ENCODE measurements at places on chromosomes 6 and 20. TPM values are rescaled to one million over a fixed set of nuclear protein-coding genes. Genes with fewer than 3 reads are reported as not detected.

Gene ADGB
- total RNA-seq = not detected

Gene TENT5A
- total RNA-seq = 1.1 TPM

DNA sequence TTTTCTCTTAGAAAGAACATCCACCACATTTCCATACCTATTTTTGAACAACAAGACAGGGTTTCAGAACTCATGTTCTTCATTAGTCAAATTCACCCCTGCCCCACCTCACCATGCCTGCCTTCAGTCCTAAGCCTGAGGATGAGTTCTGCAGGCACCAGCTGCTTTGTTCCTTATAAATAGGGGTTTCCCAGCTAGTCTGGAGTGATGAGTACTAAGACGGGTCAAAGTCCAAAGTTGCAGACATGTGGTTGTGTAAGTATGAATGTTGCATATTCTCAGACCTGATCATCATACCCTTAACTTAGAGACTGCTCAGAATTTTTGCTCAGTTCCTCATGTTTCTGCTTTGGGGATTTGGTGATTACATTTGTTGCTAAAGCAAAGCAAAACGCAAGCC, 257.7 kb upstream of the CDYL start:
- H3K27me3 ChIP-seq = peaks cover 21% of the 10 kb centered on the region
- no peaks in the 10 kb centered on the region for H3K36me3 ChIP-seq
- no peak overlapping the region for H3K4me3 ChIP-seq

DNA sequence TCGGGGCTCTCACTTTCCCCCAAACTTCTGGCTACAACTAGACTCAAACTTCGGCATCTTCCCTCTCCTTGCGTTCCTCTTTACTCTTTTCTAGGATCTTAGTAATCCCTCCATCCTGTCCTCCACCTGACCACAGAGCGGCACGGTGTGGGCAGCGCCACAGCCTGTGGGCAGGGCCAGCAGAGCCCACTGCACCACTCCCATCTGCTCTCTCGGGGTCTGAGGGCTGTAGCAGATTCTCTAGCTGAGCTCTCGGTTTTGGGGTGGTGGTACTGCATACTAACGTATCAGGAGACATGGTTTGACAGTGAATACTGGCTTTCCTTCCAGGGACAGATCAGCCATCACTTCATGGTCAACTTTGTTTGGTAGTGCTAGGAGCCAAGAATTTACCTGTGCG, 57.4 kb downstream of the EZR start:
- no peaks in the 10 kb centered on the region for H3K27me3 ChIP-seq
- no peak overlapping the region for H3K4me3 ChIP-seq
- peaks cover 61% of the 10 kb centered on the region for H3K36me3 ChIP-seq
- DNase-seq = no peak
- peaks cover 3% of the 10 kb centered on the region for H3K4me1 ChIP-seq

- H3K36me3 ChIP-seq = no peaks in the 10 kb centered on the region
- H3K27ac ChIP-seq = no peak overlapping the region
- H3K4me1 ChIP-seq = no peaks in the 10 kb centered on the region
Observed at GRCh38 chr6:47097092-47097945, 55.2 kb upstream of the ADGRF1 start.
